ENCODE measurements at places on chromosomes 2 and 18.

- no peak for DNase-seq
Observed at GRCh38 chr2:181977661-181978350, 7.8 kb upstream of the PPP1R1C start.

GRCh38 chr2:241410739-241411176, 54.7 kb downstream of the FARP2 start:
- no peak for DNase-seq

DNA sequence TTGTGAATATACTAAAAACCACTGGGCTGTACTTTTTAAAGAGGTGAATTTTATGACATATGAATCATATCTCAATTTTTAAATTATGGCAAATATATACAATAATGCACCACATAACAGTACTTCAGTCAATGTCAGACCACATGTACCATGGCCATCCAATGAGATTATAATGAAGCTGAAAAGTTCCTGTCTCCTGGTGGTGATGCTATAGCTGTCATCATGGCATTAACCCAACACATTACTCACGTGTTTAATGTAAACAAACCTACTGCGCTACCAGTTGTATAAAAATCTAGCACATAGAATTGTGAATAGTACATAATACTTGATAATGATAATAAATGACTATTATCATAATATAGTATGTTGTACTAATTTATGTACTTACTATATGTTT, 77.6 kb upstream of the ID2 start:
- no peak for DNase-seq

DNA sequence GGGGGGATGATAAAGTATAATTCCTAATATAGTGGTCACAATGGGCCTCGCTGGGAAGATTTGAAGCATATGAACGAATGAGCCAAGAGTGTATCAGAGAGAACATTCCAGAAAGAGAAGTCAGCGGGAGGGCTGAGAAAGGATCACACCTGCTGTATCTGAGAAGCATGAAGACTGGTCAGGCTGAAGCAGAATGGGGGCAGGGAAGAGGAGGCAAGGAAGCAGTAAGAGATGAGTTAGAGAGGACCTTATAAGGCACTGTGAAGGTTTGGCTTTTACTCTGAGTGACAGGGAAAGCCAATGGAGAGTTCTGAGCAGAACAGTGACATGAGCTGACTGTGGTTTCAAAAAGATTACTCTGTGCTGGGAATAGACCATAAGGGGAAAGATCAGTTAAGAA, 73.5 kb downstream of the CHN1 start:
- DNase-seq, result no peak

DNA sequence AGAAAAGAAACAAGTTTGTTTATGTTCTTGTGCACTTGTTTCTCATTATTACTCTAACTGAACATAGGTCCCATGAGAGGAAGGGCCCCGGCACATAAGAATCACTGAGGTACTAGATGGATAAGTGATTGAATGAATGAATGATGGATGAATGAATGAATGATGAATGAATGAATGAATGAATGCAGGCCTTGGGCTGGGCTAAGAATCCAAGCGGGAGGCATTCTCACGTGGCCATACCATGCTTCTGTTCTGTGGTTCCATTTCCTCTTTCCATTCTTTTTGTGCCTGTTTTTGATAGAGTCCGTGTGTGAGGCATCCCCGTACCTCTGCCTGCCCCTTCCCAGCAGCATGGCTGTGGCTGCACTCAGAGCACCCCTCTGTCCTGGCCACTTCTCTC, 94.8 kb downstream of the SH3BP4 start:
- DNase-seq, result no peak

DNA sequence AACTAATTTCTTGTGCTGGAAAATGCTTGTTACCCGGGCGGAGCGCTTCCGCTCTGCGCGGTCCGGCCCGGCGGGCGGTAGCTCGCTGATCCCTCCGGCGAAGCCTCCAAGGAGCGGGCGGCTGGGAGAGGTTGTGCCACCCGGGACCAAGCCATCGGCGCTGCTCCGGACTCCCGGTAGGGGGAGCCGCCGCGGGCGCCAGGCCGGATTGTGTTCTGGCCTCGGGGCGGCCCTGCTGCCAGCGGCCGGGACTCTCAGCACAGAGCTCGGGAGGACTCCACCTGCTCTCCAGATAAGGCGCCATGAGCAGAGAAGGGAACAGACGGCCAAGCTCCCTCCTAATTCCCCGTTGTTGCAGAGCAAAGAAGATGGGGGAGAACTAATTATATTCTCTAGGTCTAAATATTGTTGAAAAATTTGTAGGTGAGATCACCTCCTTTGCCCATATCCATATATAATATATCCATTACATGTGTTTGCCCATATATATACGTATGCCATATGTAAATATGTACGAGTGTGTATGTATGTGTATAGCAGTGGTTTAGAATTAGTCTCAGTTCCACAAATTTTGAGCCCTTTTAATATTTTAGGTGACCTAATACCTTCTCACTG, 13.8 kb upstream of the SATB2 start:
- DNase-seq, result no peak
